ENCODE measurements at places on chromosomes 7 and 10.
A peak's percentile ranks its signal among the peaks of the same experiment; 100 is the strongest.

- peak; percentile 92 for DNase-seq
Observed at GRCh38 chr7:36390199-36391090, 783 bp downstream of the ANLN start.

DNA sequence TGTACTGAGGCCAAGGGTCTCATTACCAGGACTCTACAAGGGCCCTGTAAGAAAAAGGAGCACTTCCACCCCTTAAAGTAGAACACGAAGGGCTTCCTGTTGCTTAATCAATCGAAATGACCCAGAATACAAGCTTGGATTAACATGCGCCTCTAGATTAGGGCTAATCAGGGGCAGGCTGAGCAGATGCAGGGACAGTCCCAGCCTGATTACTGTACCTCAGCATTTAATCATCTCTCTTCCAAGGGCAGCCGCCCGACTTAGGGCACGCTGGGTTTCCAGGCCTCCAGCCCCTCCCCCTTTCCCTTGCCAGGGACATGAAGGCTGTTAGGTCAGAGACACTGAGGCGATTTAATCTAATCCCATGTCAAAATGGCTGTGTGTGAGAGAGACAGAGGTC lies 138.6 kb downstream of the NRF1 start:
- no peak for DNase-seq

DNA sequence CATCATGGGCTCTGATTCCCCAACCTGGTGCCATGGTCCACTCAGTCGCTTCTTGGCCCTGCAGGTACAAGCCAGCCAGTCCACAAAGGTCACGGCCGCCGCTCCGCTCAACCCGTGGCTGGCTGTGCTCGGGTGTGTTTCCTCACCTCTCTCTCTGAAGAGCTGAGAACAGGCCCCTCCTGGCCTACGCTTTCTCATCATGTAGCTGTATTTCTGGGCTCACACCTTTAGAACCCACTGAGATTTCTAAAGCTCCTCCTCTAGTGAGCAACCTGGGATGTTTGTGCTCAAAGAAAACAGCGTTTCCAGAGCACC lies 30.2 kb downstream of the PTPRN2 start:
- DNase-seq = no peak

GRCh38 chr10:132136097-132136521 lies 50.6 kb upstream of the DPYSL4 start:
- no peak for DNase-seq

- DNase-seq = no peak
Observed at GRCh38 chr10:9291081-9291480, 1236.6 kb downstream of the GATA3 start.

- DNase-seq = no peak
Observed at GRCh38 chr10:43622038-43622437, 15.8 kb downstream of the ZNF485 start.

DNA sequence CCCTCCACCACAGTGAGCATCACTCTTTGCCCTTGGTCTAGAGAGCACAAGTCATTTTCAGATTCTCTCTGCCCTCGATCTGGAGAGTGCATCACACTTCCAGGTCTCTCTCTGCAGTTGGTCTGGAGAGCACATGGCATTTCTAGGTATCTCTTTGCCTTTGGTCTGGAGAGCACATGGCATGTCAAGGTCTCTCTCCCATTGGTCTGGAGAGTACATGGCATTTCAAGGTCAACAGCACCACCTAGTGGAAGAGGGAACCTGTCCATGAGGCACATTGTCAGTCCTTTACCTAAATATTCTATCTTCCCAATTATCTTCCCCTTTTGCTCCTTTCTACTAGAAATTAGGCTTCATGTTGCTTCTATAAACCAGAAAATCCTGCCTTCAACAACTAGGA lies 1139.4 kb downstream of the XPNPEP1 start:
- peak; percentile 33 for DNase-seq

- no peak for DNase-seq
Observed at GRCh38 chr10:124465777-124466488, 4.3 kb downstream of the LHPP start.

DNA sequence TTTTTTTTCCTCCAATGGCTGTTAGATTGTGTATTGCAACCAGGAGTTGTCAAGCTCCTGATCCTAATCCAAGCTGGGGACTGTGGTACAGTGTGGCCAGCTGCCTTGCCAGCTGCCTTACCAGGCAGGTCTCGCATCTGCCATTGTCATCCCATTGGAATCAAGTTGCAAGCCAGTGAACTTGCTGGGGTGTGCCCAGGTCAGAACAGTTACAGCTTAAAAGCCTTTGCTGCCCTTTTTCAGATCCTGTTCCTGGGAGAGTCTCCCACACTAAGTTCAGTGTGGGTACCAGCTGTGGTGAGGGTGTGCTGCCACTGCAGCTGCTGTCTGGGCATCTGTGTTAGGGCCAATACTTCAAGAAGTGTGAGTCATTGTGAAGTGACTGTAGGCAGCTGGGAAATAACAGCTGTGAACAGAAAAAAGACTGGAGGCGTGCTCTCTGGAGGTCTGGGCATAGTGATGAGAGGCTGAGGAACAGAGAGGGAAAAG lies 72.8 kb downstream of the CCNY start:
- DNase-seq = peak; percentile 89

DNA sequence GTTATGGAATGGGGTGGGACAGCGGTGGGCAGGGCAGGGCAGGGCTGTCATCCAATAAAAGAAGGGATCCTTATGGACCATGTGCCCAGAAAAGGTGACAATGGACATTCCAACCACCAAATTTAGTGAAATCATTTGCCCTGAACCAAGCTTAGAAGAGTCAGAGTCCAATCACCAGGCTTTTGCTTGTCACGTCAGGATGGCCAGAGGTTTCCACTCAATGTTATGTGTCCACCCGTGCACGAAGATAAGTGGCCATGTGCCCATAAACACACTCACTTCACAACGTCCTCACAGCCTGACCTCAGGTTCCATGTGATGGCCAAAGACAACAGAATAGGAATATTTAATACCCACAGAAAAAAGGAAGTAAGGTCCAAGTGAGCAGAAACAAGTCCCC lies 36.6 kb upstream of the PLPP4 start:
- DNase-seq = no peak

Data from urothelium cell line (cell line).